Globus pallidus (tissue), 1 donor: ENCODE measurements at places on chromosomes 6 and 20.

- DNase-seq, result no peak
Observed at GRCh38 chr20:63484236-63484635, 11.8 kb upstream of the KCNQ2 start.

DNA sequence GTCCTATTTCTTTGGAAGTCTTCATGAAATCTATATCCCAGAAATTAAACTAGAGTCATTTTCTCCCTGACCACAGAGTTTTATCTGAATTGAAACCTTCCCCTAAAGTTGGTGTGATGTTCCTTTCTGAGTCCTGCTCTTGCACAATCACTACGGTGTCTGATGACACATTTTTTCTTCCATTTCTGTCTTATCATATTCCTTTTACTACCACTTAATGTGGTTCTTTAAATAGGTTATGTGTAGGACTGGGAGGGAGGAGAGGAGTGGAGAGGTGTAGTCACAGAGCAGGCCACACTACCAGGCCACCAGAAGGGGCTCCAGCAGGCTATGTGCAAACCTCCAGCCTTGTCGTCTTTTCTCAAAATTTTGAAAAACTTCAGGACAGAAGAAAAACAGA lies 39.7 kb upstream of the ATXN1 start:
- no peak for DNase-seq

DNA sequence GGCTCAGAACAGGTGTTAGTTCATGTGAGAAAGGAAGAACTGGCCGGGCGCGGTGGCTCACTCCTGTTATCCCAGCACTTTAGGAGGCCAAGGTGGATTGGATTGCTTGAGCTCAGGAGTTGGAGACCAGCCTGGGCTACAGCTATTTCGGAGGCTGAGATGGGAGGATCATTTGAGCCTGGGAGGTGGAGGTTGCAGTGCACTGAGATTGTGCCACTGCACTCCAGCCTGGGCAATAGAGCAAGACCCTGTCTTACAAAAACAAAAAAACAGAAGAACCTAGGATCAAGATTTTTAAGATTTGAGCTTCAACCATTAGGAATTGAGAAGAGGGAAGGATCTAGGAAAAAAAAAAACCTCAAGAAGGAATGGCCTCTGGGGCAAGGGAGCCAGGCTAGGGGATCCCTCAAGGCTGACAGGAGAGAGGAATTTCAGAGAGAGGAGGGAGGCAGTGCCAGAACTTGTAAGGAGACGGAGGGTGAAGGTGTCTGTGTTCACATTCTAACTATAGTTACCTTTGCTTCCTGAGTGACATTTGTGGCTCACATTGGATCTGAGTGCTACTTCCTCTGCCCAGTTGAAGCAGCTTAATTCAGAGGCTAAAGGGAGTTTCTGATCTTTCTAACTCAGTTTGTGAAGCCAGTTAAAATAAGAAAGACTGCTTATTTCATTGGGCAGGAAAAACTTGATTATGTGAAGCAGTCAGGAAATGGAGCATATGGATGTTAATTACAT lies 26.1 kb downstream of the CHMP4B start:
- no peak for DNase-seq

- no peak for DNase-seq
Observed at GRCh38 chr6:140732155-140732554, 1357.7 kb upstream of the CITED2 start.

- DNase-seq, result no peak
Observed at GRCh38 chr6:45965792-45966191, 49.9 kb downstream of the CLIC5 start.

GRCh38 chr6:100466410-100467128 lies 1.8 kb upstream of the SIM1 start:
- DNase-seq, result no peak

DNA sequence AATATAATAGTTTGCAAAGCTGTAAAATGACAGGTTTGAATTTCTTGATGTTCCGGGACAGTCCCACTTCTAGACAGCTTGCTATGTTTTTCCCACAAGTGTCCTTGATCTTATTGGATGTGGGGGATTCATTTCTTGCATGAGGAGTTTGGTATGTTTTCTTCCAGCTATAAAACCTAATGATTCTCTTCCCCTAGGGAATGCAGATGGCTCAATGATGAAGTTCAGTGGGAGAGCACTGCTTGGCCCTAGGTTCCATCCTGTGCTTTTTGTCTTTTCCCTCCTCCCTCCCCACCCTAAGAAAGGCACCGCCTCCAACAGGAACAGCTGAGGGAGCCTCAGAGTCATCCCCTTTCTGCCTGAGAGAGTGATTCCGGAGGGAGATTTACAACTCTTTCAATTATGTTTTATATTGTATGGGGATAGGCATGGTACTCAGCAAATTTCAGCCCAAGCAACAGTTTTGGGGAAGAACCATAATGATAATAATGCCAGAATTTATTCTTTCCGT lies 149.2 kb downstream of the PHACTR1 start:
- no peak for DNase-seq

DNA sequence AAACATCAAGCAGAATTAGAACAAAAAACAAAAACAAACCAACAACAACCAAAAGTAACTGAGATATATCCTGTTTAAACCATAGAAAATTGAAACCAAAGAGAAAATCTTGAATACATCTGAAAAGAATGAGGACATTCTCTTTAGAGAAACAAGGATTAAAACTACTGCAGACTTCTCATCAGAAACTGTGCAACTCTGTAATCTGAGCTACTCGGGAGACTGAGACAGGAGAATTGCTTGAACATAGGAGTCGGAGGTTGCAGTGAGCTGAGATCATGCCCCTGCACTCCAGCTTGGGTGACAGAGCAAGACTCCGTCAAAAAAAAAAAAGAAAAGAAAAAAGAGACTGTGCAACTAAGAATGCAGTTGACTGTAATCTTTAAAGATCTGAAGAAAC lies 153.4 kb downstream of the SYNDIG1 start:
- no peak for DNase-seq

- no peak for DNase-seq
Observed at GRCh38 chr6:156351346-156351966, 425.7 kb upstream of the ARID1B start.

- no peak for DNase-seq
Observed at GRCh38 chr6:49720372-49720771, 7.0 kb upstream of the CRISP2 start.

DNA sequence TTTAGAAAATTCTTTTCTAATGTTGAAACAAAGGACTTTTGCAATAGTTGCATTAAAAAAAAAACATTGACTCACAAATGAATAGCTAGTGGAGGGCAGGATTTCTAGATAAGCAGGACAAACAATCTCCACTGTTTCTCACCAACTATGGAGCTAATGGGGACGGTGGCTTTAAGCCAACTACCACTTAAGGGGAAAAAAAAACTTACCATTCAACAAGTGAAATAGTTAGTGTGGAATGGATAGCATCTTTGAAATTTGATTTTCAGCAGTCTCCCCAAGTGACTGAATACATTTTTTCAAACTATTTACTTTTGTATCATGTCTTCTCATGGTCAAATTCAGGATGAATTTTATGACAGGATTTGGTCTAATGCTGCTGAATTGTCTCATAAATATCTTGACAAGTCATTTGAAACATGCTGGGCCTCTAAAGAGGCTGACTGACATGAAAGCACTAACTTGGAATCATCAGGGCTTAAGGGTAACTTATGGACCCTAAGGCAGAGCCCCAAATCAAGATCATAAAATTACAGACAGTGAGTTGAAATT lies 100.5 kb downstream of the EYA4 start:
- no peak for DNase-seq

DNA sequence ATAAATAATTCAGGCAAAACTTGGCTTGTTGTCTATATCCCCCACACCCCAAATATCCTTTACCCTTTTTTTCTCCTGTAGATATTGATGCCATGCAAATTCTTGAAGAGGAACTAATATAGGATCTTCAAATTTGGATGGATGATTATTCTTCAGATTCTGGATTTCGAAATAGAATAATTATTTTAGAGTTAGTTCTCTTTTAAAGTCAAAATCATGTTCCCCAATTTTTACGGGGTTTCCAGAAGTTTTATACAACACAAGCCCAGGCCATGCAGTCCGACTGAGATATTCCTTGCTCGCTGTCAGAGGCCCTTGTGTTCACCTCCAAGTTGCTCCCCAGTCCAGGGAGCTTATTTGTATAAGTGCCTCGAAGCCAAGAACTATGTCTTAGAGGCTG lies 4.4 kb downstream of the PPIL6 start:
- DNase-seq, result no peak

GRCh38 chr6:34887753-34888513 lies at the start of gene TAF11:
TAF11 (minus strand) TSS chr6:34888042; CDS start chr6:34887957, 85 bp downstream.
- peak; percentile 92 for DNase-seq

- no peak for DNase-seq
Observed at GRCh38 chr20:63534427-63534830, 2.7 kb downstream of the PTK6 start.

DNA sequence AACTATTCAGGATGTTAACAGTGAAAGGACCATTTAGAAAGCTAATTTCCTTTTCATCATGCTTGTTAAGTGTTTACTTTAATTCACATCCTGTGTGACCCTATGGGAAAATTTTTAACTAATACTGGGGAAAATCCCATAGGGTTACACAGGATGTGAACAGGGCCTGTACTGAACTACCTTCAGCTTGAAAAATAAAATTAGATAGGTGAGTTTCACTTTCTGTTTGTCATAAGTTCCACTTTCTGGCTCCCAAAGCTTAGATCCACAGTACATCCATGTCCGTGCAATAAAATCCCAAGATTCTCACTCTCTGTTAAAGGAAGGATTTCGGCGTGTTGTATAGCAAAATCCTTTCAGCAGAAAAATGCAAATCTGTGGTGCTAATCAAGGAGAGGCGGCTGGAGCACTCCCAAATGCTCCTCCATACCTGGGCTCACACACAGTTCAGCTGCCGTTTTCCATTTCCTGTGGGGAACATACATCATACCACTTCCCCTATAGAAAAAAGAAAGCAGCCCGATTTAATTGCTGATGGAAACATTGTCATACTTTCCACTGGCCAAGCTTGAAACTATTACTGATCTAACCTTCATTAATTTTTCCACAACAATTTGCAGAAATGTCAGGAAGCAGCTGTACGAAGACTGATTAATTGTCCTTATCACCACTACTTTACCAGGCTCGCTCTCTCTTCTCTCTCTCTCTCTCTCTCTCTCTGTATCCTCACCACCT lies 125.2 kb downstream of the HIVEP2 start:
- DNase-seq, result no peak

- no peak for DNase-seq
Observed at GRCh38 chr20:3209257-3209945, at the start of gene ITPA. ITPA (plus strand) TSS chr20:3209498; CDS start chr20:3209552, 54 bp downstream.

DNA sequence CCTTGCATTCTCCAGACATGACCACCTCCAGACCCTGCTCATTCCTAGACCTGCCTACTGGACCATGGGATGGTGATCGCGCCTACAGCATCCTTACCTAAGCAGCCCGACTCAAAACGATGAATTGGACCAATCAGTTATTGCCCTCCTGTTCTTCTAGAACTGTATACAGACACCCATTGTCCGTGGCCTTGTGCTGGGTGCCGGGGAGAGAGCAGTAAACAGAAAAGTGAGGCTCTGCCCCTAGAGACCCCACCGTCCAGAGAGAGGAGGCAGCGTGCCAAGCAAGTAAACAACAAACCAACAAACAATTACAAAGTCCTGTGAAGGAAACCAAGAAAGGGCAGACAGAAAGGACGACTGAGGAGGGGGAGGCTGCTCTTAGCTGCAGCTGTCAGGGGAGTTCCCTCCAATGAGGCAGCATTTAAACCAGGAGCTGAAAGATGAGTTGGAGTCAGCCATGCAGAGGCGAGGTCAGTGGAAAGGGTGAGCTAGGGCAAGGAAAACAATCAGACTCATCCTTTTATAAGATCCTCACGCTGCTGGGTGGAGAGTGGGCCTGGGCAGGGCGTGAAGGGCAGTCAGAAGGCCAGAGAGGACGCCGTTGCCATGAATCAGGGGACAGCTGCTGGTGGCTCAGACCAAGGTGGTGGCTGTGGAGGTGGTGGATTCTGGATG lies 37.6 kb upstream of the BLCAP start:
- no peak for DNase-seq

- DNase-seq, result no peak
Observed at GRCh38 chr6:10417681-10418104, 2.8 kb upstream of the TFAP2A start.

DNA sequence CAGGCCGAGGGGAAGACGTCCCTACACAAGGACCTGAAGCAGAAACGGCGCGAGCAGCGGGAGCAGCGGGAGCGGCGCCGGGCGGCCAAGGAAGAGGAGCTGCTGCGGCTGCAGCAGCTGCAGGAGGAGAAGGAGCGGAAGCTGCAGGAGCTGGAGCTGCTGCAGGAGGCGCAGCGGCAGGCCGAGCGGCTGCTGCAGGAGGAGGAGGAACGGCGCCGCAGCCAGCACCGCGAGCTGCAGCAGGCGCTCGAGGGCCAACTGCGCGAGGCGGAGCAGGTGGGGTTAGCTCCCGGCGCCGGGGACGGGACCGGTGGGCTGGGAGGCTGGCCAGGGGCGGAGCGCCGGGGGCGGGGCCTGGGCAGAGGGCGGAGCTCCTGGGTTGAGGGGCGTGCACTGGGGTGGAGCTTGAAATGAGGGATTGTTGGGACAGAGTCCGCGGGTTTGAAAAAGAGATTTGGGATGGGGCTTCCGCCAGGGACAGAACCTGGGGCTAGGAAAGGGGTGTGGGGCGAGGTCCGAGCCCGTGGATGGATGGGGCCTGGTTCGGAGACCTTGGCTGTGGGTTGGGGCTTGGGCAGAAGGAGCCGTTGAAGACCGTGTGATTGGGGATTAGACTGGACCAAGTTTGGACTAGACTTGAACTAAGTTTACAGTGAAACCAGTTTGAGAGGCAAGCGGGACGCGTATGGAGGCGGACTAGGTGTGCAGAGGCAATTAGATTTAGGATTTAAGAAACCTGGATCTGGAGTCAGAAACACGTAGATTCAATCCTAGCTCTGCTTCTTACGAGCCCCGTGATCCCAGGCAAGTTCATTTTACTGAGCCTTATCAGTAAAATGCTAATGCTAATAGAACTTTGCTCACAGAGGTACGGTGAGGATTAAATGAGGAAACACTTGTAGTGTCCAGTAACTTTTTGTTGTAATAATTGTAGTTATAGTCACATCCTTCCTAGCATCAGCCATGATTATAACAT lies 20.9 kb downstream of the DEF6 start:
- DNase-seq, result peak; percentile 66

DNA sequence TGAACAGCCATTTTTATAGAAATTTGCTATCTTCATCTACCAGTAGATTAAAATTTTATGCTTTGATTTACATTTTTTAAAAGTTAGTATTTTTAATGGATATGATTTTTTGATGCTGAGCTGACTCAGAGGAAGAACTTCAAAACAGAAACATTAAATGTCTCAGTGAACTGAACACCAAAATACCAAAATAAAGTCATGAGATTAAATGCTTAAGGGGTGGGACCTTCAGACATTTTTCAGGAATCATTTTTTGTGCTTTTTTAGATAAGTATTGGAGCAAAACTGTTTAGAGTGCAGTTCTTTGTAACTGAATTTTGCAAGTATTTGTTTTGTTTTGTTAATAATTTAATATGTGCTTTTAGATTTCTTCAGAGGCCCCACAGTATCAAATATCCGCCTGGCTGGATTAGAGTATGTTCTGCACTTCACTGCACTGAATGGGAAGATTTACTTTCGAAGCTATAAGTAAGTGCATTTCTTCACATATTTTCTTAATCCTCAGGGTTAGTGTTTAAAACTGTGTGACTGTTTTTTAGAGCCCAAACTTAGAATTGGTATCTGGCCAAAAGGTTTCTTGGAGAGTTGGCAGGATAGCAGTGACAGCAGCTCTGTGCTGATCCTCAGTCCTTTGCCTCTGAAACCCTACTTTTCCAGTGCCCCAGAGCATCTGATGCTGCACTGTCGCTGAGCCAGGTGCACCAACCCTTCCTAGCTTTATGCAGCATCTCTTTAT lies 33.7 kb downstream of the RPF2 start:
- no peak for DNase-seq
